Lung microvascular endothelial cell (primary cell): ENCODE measurements at places on chromosomes 3 and 15. TPM values are rescaled to one million over a fixed set of nuclear protein-coding genes. Genes with fewer than 3 reads are reported as not detected.

- DNase-seq, result peak; percentile 59
Observed at GRCh38 chr15:79849789-79850188, 47.0 kb downstream of the MTHFS start.

DNA sequence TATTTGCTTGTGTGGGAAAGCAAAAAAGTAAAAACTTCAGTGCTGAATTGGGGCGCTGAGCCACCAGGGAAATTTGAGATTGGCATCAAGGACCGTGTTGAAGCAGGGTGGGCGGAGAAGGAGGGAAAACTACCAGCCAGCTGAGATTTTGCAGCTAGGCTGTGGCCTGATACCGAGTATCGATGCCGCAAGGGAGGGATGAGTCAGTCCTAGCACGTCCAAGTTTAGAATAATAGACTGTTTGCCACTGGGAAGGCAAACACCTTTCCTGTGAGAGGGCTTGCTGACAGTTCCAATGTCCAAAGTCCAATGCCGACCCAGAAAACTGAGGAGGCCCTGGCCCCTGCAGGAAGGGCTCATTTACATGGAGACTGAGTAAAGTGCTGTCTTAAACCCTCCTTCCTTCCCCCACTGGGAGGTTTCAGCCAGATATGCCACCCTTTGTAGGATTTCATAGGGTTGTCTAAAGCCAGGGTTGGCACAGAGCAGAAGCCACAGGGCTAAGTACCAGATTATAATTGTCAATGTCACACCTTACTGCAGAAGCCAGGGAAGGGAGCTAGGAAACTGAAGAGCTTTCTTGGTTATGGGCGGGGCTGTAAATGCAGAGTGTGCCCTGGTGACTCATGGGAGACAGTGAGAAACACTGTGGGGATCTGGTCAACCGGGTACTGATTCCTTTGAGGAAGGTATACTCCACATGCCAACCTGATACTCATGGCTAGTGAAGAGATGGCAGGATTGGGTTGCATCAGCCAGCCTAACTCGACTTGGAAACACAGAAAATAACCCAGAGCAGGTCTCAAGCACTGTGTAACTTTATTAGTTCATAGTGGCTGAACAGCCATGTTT, 28.4 kb upstream of the PIK3CB start:
- peak; percentile 58 for DNase-seq

DNA sequence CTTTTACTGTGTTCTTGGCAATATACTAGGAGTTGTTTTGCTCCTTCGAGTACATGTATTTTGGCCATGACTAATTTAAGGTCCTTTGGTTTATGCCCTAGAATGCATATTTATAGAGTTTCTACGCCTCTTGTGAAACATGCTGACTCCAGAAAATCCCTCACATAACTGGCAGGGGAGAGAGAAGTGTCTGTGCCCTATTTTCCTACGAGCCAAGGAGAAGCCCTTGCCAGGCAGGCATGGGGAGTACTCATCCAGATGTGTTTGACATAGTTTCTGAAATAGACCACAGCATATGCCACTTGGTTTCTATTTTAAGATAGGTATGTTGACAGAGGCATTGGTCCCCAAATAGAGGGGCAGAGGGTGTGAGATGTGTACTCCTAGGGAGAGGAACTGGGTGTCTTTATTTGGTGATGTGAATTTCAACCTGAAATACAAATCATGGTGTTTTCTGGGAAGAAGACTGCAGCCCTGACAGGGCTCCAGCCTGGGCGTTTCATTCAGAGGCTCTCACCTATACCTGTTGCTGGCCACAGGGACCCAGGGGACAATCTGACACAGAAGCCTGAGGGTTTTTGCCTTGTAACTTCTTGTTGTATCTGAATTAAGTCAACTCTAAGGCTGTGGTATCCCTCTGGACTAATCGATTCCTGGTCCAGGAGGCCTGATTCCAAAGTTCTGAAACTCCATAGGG, 267.8 kb upstream of the C2CD4B start:
- DNase-seq, result no peak

DNA sequence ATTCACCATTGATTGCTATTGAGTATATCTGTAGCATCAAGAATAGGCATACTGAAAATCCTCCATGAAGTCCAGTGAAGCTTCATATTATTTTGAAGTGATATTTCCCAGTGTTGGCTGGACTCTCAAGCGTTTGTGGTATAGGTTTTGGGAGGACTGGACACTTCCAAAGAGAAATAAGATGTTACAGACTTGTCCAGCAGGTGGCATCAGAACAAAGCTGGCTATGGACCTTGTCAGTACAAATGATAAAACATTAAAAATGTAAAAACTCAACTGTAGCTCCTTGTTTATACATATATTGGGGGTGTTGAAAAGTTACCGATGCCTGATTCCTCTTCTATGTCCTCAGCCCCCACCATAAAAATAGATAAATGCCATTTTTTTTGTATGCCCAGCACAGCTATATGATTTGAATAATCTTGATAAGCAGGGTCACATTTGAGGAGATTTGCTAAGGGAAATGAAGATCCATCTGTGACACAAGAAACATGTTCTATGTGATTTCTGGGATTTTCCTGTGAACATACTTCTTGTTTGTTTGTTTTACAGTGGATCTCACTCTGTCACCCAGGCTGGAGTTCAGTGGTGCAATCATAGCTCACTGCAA, 54.5 kb upstream of the GOLGA6B start:
- DNase-seq, result peak; percentile 63

DNA sequence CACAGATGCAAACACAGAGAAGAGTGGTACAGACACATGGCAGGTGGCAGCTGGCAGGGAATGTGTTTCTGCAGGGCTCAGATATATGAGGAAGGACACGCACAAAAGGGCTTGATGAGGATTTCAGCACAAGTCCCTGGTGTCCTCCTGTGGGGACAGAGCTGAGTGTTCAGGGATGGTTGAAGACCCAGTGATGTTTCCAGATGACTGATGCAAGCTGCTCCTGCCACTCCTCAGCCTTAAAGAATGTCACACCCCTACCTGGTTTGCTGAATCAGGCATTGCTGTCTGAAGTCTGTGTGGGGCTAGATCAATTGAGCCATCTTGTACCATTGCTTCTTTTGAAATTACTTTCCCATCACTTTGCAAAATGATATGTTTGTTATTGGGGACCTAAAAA, 40.2 kb downstream of the TNFAIP8L3 start:
- no peak for DNase-seq

DNA sequence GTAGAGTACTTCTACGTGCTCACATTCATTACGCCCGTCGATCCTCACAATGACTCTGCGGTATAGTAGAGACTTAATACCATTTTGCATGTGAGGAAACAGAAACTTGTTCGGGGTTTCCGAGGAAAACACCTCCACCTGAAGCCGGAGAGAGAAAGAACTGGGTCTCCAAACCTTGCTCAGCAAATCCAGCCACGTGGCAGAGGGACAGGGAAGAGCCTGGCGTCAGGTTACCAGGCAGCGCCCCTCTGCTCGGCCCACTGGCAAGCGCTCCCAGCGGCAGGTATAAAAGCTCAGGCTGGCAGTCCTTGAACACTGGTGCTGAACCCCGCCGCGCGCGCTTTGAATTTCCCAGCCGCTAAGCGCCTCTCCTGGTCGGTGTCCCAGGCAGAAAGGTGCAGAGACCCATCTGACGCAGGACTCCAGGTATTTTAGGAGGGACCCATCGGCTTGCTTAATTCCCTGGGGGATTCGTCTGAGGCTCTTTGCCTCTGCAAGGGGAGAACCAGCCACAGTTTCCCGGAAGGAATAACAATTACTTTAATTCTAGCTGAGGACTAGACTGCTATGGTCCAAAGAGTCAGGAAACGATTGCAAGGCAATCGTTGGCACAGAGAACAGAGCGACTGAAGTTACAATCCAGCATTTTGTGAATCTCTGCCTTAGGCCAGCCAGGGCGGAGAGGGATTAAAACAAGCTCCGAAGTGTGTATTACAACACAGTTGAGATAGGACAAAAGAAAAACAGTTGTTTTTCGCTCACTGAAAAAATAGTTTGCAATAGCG, at the start of gene C2CD4A:
Gene C2CD4A, plus strand, starts transcription at position 315 of the 785 bp plus-strand sequence. CDS start 637 bp downstream, outside the sequence.
- DNase-seq, result peak; percentile 73

- no peak for DNase-seq
Observed at GRCh38 chr3:60650171-60650570, 601.1 kb downstream of the FHIT start.

The CLDN18 gene
- not detected in 2 replicates for total RNA-seq

DNA sequence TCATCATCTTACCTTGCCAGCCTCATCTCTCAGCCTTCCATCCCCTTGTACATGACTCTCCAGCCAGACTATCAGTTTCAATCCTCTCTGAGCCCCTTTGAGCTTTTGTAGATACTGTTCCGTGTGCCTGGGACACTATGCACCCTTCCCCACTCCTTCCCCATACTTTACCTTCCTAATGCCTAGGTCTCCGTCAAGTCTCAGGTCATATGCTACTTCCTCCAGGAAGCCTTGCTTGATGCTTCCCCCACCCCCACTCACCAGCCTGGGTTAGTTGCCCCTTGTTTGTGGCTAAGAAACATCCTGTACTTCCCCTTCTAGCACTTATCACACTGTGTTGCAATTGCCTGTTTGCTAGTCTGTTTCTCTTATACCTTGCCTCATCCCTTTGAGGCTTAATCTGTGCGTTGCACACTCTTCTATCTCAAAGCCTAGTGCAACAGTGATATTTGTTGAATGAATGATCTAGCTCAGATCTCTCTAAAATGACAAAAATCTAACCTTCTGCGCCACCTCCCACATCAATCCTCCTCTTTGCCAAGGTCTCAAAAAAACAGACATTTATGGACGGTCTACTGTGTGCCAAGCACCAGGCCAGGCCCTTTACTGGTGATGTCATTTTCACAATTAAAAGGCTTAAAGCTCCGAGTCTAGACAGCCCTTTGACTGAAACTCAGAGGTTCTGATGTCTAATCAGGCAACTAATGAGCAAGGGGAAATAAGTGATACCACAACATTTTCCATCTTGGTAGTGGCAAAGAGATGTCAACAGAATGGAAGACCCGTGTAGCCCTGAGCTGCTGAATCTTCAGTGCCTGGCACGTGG, 6.5 kb upstream of the USP3 start:
- DNase-seq, result no peak

The SQOR gene
- 118 and 162 TPM in 2 replicates for total RNA-seq

The IL17RD gene
- 0.20 and 0.65 TPM in 2 replicates for total RNA-seq

The TRIM42 gene
- not detected in 2 replicates for total RNA-seq

The GOLGA8T gene
- under 0.01 TPM in 1 of 2 replicates, not detected in the other for total RNA-seq

GRCh38 chr3:69143612-69144011, 21.2 kb upstream of the LMOD3 start:
- DNase-seq, result no peak
